ENCODE measurements at places on chromosomes 2 and 18.

DNA sequence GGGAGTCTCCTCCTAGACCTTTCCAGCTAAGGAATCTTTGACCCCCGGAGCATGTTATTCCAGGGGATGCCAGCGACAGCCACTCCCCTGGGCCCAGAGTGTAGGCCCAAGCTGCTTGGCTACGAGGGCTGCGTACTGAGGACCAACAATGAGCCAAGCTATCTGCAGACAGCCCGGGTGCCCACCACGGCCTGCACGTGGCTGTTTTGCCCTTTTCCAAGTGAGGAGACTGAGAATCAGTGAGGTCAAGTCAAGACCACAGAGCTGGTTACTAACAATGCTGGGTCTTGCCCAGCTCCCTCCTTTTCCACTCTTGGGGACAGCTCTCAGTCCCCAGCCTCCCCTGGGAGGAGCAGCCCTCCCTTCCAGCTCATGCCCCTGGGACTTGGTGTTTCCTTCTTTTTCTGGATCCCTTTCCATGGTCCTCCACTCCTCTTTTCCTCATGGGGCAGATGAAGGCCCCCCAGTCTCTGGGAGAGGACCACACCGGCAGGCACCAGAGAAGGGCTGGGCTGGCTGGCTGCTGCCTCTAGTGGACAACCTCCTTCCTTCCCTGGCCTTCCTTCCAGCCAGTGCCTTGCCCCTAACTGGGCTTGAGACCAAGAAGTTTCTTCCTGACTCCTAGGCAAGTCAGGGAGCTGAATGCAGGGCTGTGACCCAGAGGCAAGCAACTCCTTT is 550 bp upstream of the MALL start:
- peak; percentile 35 for DNase-seq

- no peak for DNase-seq
These were observed 94.4 kb upstream of the RND3 start for GRCh38 chr2:150581717-150582472.

DNA sequence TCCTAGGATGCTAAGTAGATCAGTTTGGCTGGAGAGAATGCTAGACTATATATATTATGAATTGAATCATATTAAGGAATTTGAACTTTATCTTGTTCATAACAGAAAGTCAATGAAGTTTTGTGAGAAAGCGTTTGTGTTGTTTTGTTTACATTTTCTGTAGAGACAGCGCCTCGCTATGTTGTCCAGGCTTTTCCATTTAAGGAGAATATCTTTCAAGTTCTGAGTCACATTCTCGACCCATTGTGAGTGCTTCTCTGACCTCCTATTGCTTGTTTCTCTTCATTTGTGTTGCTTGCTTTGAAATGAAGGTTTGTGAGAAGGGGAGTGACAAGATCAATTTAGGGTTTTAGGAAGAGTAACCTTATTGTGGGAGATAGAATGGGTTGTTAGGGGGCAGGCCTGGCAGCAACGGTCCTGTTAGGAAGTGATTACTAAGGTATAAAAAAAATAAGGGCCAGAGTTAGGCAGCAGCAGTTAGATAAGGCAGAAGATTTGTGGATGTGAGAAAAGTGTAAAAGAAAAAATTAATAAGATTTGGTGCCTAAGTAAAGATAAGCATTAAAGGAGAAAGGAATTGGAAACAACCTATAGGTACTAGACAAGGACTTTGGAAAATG is 47.6 kb upstream of the ACVR1 start:
- no peak for DNase-seq

GRCh38 chr18:8754995-8755960 is 49.9 kb downstream of the MTCL1 start:
- peak; percentile 35 for DNase-seq

DNA sequence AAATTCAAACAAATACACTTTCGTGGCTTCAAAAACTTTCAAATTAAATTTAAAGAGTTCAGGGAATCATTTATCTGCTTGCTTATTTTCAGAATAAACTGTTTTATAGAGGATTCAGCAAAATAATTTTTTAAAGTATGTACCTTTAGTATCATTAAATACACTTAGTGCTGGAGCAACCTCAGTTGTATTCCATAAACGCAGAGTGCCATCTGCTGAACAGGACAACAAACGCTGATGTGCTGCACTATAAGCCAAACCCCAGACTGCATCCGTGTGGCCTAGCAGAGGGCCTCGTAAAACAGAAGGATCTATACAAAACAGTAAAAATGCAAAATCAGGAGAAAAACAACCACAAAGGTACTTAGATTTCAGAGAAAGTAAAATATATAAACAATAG is 108.6 kb downstream of the STRN start:
- no peak for DNase-seq

DNA sequence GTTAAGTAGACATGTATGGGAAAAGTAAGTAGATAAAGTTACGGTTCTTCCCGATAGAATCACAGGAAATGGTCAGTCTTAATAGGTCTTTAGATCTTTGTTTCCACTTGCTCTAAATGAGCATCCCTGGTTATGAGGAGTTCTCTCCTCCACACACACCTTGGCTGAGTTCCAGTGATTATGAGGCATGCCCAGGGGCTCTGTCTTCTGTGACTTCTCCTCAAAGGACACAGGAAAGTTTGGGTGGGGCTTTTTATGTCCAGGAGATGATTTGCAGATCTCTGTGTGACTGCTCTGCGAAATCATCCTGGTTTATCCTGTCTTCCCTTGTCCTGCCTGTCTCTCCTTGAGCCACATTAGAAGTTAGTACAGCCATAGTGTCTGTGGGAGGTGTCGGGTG is 83.9 kb upstream of the EML6 start:
- DNase-seq: no peak

- DNase-seq: no peak
These were observed 46.8 kb downstream of the ASB1 start for GRCh38 chr2:238473523-238473922.

- DNase-seq: no peak
These were observed 90.1 kb downstream of the GAREM1 start for GRCh38 chr18:32380559-32380958.

DNA sequence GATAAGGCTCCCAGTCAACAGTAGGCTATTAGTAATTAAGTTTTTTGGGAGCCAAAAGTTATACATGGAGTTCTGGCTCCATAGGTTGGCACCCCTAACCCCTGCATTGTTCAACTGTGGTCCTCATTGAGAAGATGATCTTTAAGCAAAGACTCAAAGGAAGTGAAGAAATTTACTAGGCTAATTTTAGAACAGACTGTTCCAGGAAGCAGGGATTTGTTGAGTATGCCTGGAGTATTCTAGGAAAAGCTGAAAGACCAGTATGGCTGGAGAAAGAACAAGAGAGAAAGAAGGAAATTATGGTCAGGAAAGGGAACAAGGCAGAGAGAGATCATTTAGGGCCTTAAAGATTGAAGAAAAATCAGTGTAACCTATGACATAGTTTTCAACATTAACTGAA is 125.1 kb downstream of the PMAIP1 start:
- DNase-seq: no peak

DNA sequence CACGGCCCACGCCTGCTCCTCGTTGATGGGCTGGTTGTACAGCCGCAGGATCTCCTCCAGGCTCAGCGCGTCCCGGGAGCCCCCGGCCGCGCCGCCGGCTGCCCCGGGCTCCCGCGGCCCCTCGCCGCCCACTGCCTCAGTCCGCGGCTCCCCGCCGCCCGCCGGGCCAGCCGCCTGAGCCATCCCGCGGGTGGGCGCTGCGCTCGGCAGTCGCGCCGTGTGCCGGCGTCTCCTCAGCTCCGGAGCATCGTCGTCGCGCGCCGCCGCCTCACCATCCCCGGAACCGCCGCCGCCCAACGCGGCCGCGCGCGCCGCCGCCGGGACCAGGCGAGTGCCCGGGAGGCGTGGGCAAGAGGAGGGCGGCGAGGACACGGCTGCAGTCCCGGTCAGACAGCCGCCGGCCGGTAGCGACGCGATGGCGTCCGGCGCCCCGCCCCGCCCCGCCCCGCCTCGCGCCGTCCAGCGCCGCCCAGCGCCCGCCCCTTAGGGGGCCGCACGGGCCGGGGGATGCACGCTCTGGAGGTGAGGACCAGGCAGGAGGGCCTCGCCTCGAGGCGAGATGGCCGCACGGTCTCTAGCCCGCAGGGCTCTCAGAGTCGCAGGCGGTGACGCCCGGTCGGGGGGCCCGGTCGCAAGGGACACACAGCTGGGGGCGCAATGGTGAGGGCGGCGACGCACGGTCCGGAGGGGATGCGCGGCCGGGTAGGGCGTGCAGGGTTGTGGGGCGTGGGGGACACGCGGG is at the start of gene SPIRE1:
TSS of gene SPIRE1 (minus strand) at position 424 of the 742 bp plus-strand sequence. CDS start at position 183, 241 bp downstream.
- no peak for DNase-seq

DNA sequence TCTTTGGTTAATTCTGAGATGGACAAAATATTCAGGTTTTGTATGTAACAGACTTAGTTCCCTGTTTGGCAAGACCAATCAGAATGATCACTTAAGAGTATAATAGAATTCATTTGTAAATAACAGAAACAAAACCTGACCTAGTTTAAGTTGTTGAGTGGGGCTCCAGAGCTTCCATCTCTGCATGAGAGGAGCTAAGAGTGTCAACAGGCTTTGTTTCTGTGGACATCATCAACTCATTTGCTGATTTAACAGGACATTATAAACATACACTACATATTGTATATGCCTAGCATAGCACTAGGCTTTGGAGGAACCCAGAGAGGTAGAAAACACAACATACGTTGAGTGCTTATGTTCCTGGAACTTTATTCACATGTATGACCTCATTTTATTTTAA is 75.3 kb upstream of the TRIB2 start:
- no peak for DNase-seq

DNA sequence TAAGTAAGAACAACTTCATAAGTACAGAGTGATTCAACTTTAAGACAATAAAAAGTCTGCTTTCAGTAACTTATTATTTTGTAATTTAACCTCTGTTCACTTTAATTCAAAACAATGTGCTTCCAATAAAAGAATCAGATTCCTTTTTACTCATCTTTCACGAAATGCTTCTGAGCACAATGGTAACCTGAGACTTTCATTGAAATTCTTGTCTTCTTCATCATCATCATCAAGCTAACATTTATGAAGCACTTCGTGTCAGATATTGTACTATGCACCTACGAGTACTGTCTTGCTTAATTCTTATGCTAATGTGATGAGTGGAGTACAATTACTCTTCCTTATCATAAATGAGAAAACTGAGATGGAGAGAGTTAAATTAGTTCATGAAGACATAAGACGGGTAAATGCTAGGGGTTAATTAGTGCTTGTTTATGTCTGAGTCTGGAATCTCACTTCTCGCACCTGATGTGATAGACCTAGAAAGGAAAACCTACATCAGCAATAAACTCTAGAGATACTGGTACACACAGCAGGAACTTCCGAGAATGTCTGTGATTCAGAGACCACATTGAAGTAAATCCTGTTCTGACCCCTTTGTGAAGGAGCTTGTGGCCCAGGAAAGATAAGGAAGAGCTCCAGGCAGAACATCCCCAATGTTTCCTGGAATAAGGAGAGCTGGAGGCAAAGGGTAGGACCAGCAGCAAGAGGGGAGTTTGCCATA is 227.6 kb upstream of the ETAA1 start:
- DNase-seq: peak; percentile 61

DNA sequence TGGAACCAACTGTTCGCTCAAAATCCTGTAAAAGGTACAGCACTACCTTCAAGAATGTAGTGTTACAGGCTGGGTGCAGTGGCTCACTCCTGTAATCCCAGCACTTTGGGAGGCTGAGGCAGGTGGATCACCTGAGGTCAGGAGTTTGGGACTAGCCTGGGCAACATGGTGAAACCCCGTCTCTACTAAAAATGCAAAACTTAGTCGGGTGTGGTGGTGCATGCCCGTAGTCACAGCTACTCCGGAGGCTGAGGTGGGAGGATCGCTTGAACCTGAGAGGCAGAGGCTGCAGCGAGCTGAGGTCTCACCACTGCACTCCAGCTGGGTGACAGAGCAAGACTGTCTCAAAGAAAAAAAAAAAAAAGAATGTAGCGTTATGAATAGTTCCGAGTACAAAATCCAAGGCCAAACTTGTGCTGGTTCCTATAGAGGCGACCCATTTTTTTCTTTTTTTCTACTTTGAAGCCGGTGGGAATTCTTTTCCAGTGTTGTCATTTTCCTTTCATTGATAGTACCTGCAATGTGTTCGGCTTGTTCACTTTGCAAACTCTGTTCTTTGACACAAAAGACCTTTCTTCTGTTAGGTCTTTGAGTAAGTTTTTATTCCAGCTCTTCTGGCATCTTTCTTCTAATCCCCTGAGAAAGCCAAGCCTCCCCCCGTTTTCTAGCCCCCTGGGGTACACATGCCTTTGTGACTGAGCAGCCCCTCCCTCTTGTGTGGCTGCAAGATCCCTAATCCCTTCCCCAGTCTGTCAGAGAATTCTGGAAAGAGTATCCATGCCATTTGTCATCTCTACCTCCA is 25.1 kb downstream of the INPP5D start:
- DNase-seq: no peak

GRCh38 chr18:78798402-78799175 is 181.0 kb upstream of the SALL3 start:
- DNase-seq: no peak

DNA sequence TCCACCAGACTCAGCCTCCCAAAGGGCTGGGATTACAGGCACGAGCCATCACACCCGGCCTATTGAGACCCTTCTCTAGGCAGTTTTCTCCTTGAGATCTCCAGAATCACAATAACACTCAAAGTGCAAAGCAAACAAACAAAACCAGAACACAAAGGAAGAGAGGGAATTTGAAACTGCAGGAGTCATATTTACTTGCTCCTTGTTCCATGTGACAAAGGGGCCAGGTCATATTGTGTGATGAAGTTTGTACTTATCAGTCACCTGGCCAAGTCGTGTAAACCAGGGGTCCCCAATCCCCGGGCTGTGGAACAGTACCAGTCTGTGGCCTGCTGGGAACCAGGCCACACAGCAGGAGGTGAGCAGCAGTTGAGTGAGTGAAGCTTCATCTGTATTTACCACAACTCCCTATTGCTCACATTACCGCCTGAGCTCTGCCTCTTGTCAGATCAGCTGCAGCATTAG is 26.5 kb downstream of the SCYGR8 start:
- no peak for DNase-seq

- DNase-seq: no peak
These were observed 691.3 kb downstream of the LRP1B start for GRCh38 chr2:141439524-141439923.

DNA sequence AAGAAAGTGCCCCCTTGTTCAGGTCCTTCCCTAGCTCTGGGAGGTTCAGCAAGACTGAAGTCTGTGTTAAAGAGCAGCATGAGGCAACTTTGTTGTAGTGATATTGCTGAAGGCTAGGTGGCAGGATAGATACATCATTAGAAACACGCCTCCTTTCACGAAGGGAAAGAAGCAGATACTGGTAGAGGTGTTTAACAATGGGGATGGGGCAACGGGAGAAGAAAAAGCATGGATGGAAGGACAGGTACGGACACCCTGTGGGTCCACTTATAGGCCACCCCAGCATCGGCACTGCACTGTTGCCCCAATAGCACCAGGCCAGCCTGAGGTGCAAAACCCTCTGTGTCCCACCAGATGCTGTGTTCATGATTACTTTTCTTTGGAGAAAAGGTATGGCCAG is 3.5 kb upstream of the IGFBP5 start:
- no peak for DNase-seq

- DNase-seq: no peak
These were observed 310.5 kb downstream of the LRATD1 start for GRCh38 chr2:14942987-14943386.

DNA sequence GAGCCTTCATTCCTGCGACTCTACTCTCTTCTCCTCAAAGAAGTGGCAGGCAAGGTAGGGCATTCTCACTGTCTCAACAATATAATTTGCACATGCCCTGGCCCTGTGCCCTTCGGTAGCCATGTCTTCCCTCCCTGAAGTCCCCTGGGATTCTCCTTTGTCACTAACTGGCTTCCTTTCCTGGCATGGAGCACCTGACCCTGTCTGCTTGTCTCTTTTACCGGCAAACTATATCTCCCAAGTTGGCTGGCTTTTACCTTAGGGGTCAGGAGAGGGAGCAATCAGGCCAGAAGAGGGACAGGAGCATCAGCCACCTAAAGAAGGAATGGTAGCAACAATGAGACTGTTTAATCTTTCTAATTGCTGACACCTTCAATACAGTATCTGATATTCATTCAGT is 51.9 kb upstream of the RMDN2 start:
- no peak for DNase-seq

All from HFF-Myc (cell line).